ENCODE measurements at places on chromosomes 11 and 22.

DNA sequence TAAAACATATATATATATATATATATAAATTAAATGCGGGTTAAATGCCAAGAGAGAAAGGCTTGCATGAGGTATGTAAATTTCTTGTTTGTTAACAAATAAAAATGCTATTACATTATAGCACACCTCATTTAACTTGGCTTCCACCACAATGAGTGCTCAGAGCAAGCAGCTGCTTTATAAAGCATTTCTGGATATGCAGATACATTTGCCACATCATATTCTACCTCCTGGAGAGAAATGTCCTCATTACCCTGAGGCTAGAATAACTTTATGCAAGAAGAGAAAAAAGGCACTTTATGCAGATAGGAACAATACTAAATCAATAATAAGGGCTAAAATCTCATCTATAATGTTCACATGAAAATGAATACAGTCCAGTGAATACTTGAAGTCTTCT is 181.7 kb upstream of the CCDC90B start:
- DNase-seq, result no peak

GRCh38 chr11:131760091-131761061 is 390.0 kb downstream of the NTM start:
- DNase-seq, result peak; percentile 89

DNA sequence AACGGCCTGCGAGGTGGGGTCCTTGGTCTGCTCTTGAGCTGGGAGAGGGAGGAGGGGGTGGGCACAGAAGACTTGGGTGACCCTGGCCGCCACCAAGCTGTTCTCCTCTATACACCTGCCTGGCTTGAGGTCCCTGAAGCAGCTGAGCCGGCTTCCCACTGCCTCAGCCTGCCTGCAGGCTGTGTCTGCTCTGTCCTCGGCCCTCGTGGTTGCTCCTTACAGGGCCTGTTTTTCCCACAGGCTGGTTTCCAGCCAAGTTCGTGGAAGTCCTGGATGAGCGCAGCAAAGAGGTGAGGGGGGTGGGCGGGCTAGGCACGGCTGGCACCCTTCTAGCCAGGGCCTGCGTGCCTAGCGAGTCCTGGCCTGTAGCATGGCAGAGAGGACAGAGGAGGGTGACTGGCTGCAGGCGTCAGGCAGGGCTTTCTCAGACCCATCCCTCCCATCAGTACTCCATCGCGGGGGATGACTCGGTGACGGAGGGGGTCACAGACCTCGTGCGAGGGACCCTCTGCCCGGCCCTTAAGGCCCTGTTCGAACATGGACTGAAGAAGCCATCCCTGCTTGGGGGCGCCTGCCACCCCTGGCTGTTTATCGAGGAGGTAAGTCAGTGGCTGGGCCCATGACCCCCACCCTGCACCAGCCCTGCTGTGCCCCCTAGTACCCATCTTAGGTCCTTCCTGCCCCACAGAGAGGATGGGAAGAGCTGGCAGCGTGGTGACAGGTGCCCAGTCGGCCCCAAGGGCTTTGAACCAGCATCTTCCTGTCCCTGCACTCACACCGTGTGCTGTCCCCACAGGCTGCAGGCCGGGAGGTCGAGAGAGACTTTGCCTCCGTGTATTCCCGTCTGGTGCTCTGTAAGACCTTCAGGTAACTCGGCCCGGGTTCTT is 37.7 kb downstream of the SGSM3 start:
- DNase-seq, result no peak

DNA sequence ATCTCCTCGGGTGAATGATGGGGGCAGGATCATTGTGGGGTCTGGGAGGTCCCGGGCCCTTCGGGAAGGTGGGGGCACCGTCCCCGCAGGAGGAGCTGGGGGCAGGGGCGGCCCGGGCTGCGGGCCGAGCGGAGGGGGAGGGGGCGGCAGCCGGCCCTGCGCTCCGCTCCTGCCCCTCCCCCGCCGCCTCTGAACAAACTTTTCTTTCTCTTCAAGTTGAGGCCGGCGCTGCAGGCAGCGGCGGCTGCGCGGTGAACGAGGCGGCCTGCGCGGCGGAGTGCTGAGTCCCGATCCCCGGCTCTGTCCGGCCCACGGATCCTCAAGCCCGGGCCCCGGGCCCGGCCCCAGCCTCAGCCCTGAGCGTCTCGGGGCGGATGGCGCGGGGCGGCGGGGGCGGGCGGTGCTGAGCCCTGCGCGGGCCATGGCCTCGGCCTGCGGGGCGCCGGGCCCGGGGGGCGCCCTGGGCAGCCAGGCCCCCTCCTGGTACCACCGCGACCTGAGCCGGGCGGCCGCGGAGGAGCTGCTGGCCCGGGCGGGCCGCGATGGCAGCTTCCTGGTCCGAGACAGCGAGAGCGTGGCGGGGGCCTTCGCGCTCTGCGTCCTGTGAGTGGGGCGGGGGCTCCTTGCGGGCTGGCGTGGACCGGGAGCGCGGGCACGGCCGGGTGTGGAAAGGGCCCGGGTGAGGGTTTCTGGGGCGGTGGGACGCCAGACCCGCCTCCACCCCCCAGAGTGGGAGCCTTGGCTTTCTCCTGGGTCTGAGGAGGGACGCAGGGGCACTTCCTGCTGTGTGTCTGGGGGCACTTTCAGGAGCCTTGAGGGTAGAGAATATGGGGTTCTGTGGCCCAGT is at the start of gene INPPL1:
Gene INPPL1 (plus strand): TSS at position 204 of the 847 bp plus-strand sequence. CDS start 218 bp downstream, at position 422.
- peak; percentile 54 for DNase-seq
